ENCODE measurements at places on chromosomes 7 and 10.

DNA sequence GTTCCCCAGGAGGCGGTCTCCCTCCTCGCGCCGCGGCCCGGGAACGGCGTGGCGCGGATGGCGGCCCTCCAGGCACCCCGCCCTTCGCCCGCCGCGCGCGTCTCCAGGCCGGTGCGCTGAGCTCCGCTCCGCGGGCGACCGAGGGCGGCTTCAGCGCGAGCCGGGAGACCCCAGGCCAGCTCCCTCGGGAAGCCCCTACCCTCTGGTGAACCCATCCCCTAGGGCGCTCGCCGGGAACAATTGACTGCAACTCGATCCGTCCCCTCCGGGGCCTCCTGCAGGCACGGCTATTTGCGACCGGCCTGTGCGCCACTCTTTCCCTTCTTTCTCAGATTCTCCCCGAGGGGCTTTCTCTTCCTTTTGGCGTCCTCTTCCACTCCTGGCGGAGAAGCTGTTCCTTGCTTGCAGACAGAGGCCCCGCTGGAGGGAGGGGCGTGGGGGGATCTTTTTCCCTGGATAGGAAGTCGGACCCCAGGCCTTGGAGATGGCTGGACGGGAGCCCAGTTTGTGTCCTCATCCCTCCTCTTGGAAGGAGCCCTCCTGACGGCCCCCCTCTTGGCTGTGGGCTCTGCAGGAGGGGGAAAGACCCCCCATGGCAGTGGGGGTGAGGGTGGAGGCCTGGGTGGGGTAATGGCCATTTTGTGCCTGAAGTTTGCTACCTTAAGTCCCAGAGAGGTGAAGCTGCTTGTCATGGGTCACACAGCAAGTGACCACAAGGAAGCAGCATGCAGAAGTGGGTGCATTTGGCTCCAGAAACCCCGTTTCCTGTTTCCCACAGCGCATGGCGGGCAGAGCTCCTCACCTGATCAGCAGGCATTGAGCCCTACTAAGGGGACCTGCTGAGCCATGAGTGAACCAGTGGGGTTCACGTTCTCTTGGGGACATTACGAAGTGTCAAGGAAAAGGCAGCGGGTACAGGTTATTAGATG is 171.2 kb upstream of the TNRC18 start:
- no peak for DNase-seq

- DNase-seq: no peak
These were observed 180.8 kb downstream of the PRKCQ start for GRCh38 chr10:6399231-6399741.

DNA sequence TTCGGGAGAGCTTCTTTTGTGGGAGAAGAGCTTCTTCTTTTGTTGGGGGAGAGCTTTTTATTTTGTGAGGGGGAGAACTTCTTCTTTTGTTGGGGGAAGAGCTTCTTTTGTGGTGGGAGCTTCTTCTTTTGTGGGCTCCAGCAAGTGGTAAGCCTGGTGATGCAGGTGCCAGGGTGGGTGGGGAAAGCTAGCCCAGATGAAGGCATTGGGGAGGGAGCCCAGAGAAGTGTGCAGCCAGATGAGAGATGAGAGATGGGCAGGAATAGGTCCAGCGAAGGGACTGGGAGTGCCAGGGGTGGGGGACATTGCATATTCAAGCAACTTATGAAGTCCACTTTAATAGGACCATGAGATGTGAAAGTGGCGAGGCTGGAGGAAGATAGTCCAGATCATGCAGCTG is 9.7 kb downstream of the ADRA2A start:
- DNase-seq: no peak

- no peak for DNase-seq
These were observed 34.5 kb upstream of the ST8SIA6 start for GRCh38 chr10:17488848-17489247.

- no peak for DNase-seq
These were observed 58.1 kb downstream of the HDAC9 start for GRCh38 chr7:18553605-18554003.

GRCh38 chr10:31272841-31273240 is 46.2 kb upstream of the ZEB1 start:
- no peak for DNase-seq

GRCh38 chr10:8042721-8043568 is 11.5 kb upstream of the GATA3 start:
- no peak for DNase-seq

DNA sequence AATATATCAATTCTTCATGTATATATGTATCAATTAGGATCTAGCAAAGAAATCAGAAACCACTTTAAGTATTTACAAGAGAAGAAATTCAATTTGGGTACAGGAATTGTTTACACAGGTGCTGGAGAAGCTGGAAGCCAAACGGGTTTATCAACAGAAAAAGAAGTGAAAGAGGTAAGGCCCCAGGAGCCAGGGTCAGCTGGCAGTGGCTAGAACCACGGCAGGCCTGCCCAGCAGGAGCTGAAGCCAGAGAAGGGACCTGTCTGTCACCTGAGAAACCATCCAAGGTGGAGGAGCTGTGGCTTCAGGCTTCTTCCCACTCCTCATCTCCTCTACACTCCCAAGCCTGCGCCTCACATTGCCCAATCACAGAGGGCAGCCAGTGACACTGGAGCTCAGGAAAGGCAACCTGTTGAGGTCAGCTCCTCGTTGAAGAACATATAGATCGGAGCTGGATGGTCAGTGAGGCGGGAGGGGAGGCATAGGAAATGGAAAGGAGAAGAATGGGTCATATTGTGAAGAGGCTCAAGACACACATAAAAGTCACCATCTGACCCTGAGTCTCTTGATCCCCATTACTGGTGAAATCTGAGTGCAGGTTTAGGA is 182.6 kb downstream of the REEP3 start:
- no peak for DNase-seq
